ENCODE measurements at places on chromosomes 11 and 22.

GRCh38 chr11:28922386-28922981, 814.3 kb downstream of the METTL15 start:
- no peak for DNase-seq

DNA sequence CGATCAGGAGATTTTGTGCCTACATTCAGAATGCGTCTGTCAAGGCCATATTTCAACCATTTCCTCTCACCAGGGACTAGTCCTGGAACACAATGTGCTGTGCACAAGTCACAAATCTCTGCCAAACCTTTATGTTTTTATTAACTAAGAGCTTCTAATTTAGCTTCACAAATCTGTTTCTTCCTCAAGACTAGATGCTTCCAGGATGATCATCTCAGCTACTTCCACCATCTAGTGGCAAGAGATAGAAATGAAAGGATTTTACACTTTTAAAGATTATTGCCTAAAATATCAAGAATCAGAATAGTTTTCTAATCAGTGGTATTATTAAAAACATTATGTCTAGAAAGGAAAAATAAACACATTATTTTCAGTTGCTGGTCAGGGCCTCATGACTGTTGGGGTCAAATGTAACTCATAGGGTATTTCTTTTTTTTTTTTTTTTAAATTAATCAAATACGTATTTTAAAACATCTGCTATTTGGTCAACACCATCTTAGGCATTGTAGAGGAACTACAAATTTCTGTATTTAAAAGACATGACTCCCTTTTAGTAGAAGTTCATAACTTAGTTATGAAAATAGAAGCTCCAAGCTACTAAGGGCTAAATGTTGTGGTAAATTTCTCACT, 1102.6 kb downstream of the DLG2 start:
- no peak for DNase-seq

GRCh38 chr22:39292031-39292462, 27.4 kb downstream of the RPL3 start:
- DNase-seq: no peak

DNA sequence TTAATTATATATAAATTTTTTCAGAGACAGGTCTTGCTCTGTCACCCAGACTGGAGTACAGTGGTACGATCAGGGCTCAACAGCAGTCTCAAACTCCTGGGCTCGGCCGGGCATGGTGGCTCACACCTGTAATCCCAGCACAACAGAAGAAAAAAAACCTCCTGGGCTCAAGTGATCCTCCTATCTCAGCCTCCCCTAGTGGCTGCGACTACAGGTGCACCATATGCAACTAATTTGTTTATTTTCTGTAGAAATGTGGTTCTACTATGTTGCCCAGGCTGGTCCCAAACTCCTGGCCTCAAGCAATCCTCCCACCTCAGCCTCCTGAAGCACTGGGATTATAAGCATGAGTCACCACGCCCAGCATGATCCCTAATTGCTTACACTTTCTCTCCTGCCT, 56.1 kb upstream of the SLC35C1 start:
- no peak for DNase-seq

DNA sequence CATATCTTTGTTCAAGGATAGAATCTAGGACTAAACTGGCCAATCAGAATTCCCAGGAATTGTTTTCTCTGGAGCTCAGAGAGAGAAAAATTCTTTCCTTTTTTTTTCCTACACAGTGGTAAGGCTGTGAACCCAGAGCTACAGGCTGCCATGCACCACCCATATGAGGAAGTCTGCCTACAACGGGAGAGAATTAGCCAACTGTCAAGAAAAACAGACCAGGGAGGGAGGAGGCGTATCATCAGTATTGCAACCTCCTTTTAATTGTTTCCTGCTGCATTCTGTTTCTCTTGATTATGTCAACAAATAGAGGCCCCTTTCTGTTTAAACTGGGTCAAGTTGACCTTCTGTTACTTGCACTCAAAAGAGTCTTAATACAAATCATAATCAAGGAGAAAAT, 176.5 kb upstream of the UBASH3B start:
- DNase-seq: no peak

GRCh38 chr11:87144252-87144651, 106.5 kb downstream of the TMEM135 start:
- no peak for DNase-seq

DNA sequence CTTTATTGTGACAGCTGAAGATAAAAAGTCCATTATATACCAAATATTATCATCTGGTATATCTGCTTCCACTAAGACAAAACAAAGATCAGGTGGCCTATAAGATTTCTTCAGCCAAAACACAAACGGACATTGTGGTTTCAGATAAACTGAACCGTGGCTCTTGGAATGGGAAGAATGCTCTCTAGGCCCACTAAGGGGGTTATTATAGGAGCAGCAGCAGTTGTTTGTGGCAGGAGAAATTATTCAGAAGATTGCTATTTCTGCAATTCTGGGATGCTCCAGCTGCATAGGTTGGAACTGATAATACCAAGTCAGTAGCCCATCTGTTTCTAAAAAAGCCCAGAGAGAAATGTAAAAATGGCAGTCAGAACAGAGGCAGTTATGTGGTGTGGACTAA, 145.3 kb downstream of the NCAM1 start:
- no peak for DNase-seq

Measured in activated CD4-positive, alpha-beta T cell treated with anti-CD3 and anti-CD28 coated beads, Interleukin-2, amount 50 U/mL, for 4 hours (primary cell).